Esophagus squamous epithelium (tissue), 5 donors: ENCODE measurements at places on chromosomes 12 and 14. TPM values are rescaled to one million over a fixed set of nuclear protein-coding genes. Genes with fewer than 3 reads are reported as not detected.

The GPR65 gene
- 1.4 TPM for total RNA-seq

The L2HGDH gene
- 14.2 TPM for total RNA-seq

The NPFF gene
- total RNA-seq, result not detected

The RIN3 gene
- 9.7 TPM for total RNA-seq

The CCDC175 gene
- total RNA-seq, result not detected

The LTB4R gene
- 85.6 TPM for total RNA-seq

The C1QL4 gene
- total RNA-seq, result not detected

The ACVRL1 gene
- 11.7 TPM for total RNA-seq

The DHRS7 gene
- total RNA-seq, result 72.6 TPM

The TSPAN8 gene
- not detected for total RNA-seq

The TRAF3 gene
- 13.9 TPM for total RNA-seq

The METAP2 gene
- 54.9 TPM for total RNA-seq

The PIK3C2G gene
- total RNA-seq, result 12.6 TPM

The KRT4 gene
- 3,147 TPM for total RNA-seq

The FLRT2 gene
- 4.5 TPM for total RNA-seq

The GRIP1 gene
- 4.9 TPM for total RNA-seq

The PRB2 gene
- not detected for total RNA-seq

The IAPP gene
- total RNA-seq, result not detected

The FAM186B gene
- not detected for total RNA-seq

The OTUB2 gene
- 9.4 TPM for total RNA-seq

The CACNA2D4 gene
- total RNA-seq, result 0.27 TPM

The CLEC2B gene
- 11.7 TPM for total RNA-seq
